ENCODE measurements at places on chromosomes 12 and 14.

GRCh38 chr14:91068642-91069041 lies 8.2 kb upstream of the RPS6KA5 start:
- no peak for DNase-seq

DNA sequence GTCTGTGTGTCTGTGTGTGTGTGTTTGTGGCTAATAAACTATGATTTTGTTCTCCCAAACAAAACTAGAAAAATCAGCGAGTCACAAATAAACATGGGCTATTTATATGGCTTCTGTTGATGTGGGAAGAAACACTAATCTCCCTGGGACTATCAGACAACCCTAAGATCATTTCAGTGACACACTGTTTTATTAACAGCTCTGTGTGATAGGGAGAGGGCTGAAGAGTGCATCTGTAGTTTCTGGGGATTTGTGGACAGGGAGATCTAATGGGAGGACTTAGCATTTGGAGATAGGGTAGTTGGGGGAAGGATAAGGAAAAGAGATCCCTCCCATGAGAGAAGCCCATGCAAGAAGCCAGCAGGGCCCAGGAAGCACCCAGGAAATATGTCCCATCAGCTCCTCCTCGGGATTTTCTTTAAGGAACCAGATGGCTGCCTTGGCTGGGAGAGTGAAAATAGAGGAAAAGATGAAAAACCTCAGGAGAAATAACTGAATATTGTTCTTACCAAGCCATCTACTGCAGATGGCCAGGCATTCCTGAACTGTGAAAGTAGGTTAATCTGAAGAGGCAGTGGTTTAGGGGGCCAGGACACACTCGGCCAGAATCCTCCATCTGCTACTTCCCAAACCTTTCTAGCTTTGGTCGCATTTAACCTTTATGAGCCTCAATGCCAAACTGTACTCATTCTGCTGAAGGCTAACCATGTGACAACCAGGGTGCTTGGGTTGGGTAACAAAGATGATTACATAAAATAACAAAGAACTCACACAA lies 253.4 kb downstream of the BTG1 start:
- no peak for DNase-seq

GRCh38 chr12:45329238-45329637 lies 113.3 kb downstream of the ANO6 start:
- no peak for DNase-seq

DNA sequence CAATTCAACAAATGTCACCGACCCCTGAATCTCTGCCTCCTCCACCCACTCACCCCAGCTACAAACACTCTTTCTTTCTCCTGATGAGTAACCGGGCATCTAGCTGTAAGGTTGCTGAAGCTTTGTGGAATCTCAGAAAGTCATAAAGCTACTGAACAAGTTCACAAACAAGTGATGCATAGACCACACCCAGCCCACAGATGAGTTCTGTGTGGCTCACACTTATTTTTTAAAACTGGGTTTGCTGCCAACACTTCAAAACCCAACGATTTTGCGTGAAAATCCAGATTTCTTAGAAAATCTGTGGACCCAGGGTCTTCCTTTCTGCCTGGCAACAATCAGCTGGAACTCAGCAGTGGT lies 96.1 kb downstream of the APAF1 start:
- no peak for DNase-seq

DNA sequence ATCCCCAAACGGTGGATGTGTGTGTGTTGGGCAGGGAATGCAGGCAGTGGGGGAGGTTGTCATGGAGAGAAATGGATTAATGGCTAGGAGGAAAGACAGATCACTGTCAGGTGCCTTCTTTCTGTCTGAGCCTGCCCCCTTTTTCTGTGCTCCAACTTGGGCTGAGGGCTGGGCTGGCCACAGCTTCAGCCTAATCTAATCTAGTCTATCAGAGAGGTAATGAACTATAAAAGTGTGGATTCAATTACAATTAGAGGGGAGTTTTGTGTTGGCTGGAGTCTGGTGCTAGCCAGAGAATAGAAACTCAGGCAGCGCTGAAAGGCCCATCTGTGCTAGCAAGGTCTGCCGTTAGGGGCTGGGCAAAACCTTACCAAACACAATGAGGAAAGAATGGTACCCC lies 41.2 kb downstream of the NEUROD4 start:
- no peak for DNase-seq

Measured in stimulated activated CD8-positive, alpha-beta memory T cell treated with anti-CD3 and anti-CD28 coated beads, Interleukin-12 subunit alpha, Interleukin-12 subunit beta, amount 100 ng/mL, for 1 hour (primary cell).